ENCODE measurements at places on chromosomes 7 and 10. TPM values are rescaled to one million over a fixed set of nuclear protein-coding genes. Genes with fewer than 3 reads are reported as not detected.
A peak's percentile ranks its signal among the peaks of the same experiment; 100 is the strongest.

Gene AKR1C8
- not detected for total RNA-seq

GRCh38 chr7:26603631-26604030, 260.8 kb downstream of the SKAP2 start:
- no peak for DNase-seq

Gene ZNF853
- 0.35 TPM for total RNA-seq

DNA sequence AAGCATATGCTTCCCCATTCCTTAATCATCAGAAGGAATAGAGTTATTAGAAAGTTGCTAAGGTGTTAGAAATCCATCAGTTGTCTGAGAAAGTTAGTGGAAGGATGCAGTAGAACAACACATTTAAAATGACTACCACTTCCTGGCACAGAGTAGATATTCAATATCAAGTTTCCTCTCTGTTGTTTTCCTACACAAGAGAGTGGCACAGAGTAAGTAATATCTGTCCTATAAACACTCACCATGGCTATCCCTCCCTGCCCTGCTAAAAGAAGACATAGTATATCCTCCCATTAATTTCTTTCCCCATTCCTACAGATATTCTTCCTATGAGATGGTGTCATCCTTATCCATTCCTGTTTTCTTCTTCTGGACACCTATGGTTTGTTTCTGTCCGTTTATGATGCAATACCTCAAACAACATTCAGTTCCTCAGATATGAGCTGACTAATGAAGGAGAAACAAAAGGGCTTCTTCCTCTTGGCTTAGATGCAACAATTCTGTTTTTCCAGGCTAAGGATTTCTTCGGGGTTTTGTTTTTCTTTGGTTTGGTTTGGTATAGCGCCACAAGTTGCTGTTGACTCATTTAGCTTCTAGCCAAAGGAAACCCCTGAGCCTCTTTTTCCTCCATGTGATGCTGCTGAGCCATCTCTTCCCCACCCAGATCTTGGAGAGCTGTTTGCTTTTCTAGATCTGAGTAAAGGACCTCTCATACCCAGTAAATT, 32.9 kb upstream of the BPGM start:
- no peak for DNase-seq

- no peak for DNase-seq
These were observed 66.1 kb downstream of the RBM33 start for GRCh38 chr7:155710530-155710929.

Gene UNCX
- not detected for total RNA-seq

- peak; percentile 45 for DNase-seq
These were observed 44.1 kb downstream of the SFTPD start for GRCh38 chr10:79904671-79905321.

DNA sequence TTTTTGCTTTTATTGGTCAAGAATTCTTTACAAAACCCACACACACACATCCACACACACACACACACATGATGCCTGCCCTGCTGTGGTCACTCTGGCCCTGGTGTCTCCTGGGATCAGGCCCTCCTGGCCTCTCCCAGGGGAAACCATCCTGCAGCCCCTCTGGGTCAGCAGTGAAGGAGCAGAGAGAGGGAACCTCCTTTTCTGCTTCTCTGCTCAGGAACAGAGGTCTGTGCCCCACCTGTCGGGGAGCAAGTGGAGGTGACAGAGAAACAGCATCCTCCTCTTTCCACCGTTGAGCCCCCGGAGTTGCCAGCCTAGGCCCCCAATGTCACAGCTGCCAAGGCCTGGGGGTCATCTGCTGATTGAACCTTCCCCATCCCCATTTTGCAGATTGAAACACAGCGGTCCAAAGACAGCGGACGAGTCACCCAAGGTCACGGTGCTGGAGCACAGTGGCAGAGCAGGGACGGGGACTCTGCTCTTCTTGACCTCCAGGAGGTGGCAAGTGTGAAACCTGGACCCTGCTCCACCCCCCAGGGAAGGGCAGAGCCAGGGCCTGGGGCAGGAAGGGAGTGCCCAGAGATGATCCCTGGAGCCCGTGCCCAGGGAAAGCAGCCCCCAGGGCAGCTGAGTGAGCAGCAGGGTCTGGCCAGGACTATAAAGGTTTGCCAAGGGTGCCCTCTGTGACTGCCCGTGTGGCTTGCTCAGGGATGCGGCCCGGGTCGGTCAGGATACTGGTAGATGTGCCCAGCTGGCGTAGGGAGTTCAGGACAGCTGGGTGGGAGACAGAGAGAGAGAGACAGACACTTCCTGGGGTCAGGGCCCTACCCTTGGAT, 15.0 kb upstream of the TBL2 start:
- DNase-seq: no peak

DNA sequence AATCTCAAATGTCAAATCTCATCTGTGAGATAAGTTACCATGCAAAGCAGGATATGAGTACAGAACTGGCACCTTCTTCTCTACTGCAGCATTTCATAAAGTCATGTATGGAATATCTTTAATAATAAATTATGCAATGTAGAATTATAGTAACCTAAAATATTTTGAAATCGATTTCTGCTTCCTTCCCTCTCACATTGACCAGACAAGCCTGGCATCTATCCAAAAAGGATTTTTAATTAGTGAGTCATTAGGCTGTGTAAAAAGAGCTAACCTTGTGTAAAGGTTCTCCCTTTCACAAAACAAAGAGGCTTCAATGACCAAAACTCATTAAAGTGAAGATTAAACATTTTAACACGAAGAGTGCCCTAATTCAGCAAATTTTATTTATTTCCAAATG, 48.8 kb upstream of the EXOC6 start:
- DNase-seq: no peak

DNA sequence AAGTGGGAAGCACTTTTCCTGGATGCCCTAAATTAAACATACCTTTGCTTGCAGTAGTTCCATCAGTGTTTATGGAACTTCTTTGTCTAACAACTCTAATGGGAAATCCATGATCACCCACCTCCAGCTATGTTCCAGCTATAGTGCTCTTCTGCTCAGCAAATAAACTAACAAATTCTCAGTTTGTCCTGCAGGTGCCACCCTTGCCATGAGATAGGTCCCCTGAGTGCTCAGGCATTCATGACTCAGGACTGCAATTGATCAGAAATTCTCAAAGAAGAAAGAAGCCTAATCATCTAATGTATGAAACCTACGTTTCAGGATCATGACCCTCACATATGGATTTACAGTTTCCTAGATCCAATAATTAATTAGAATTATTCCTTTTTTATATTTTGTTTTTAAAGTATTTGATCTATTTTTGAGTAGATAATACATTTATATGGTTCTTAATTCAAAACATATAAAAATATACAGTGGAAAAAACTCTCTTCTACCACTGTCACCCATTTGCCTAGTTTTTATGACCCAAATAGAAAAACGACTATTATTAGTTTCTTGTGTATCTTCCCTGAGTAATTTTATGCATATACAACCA, 48.7 kb upstream of the DYNC1I1 start:
- DNase-seq: peak; percentile 91

Gene GPRIN2
- not detected for total RNA-seq

DNA sequence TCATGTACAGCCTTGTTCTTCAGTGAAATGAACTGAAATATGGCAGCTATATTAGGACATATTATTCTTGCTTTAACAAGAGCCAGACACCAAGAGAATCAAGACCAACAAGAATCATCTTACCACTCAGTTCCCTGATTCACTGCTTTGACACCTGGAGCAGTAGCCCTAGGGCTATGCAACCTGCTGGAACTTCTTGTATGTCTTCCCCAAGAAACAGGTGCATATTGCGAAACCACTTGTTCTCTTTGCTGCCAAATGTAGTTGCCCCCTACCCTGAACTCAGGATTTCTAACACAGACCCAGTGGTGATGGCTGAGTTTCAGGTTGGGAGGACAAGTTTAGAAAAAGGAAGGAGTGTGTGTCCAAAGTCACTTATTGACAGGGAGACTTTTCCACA, 46.1 kb downstream of the WIPF3 start:
- DNase-seq: no peak

DNA sequence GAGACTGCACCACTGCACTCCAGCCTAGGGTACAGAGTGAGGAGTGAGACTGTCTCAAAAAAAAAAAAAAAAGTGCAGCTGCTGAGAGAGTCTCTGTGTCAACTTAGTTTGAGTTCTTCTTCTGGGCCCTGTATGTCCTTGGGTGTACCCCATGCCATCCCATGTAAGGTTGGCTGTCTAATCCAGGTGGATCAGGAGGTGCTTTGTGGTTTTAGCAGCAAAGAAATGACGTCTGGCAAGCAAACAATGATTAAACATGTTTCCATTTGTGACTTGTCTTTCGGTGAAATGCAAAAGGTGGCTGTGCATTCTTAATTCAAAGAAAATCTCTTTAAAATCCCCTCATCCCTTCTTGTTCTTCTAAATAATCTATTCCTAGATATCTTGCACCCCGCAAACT, 255.9 kb downstream of the ANKRD30A start:
- no peak for DNase-seq

GRCh38 chr7:123616223-123616622, 14.6 kb downstream of the ASB15 start:
- no peak for DNase-seq

DNA sequence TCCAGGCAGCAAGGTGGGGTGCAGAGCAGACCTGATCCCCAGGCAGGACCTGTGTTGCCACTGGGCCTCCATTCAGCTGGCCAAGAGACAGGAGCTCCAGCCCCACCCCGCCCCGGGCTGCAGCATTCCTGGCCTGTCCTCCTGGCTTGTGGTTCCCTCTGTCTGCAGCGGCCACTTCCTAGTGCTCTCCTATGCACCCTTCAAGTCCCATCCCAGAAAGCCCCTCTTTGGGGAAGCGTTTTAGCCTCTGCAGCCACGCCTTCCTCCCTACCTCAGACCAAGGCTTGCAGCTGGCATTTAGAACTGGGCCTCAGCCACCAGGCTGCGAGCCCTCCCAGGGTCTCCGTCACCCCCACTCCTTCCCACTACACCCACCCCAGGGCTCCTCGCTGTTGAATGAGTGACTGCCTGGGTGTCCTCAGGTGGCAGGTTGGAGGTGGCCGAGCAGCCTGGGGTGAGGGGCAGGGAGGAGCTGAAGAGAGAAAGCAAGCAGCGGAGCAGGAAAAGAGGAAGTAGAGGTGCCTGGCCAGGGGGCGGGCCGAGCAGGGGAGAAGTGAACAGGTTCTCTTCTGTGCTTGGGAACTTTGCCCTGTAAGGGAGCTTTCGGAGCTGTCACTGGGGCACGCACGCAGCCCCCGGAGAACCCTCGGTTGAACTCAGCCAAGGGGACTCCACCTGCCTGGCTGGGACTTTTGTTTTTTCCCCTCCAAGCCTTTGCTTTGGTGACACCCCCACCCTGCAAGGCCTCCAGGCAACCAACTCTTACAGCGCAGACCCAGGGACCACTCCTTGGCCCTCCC, 109.1 kb upstream of the TNRC18 start:
- no peak for DNase-seq

GRCh38 chr7:112214268-112214667, 7.8 kb downstream of the ZNF277 start:
- no peak for DNase-seq

GRCh38 chr10:62437696-62438095, 63.5 kb downstream of the ZNF365 start:
- DNase-seq: peak; percentile 70

DNA sequence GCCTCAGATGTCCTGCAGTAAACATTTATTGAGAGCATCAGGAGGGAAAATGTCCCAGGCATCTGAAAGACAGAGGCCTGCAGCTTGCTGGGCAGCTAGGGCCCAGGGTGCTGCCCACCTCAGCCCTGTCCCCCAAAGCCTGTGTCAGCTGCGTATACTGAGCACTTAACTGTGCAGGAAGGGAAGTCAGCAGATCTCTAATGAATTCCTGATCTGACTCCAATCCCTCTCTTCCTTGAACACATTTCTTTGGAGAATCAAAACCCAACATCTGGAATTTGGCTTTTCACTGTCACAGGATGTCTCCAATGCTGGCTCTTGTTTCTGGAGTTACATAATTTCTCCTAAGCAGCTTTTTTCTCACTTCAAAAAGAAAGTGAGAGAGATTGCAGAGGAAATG, 364.7 kb upstream of the NFE2L3 start:
- no peak for DNase-seq

GRCh38 chr10:130493021-130493420, 356.8 kb downstream of the GLRX3 start:
- no peak for DNase-seq

DNA sequence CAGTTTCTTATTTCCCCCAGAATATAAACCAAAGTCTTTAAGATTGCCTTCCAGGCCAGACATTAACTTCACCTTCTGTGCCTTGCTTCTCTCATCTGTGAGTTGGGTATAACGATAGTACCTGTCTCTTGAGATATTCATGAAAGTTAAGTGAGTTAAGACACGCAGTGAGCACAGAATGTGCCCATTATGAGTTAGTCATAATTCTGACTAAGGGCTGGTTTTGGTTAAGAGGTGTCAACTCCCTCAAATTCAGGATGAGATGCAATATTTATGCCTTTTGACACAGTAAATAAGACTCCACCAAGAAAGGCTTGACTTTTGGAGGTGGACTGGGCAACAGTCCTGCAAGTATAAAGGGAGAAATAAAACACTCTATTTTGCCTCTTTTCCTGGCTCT, 528.7 kb upstream of the IGFBP3 start:
- DNase-seq: no peak

Gene EEF1AKMT2
- total RNA-seq: 15.5 TPM

Gene TDRD1
- total RNA-seq: not detected

Gene TMEM140
- total RNA-seq: 18.3 TPM

DNA sequence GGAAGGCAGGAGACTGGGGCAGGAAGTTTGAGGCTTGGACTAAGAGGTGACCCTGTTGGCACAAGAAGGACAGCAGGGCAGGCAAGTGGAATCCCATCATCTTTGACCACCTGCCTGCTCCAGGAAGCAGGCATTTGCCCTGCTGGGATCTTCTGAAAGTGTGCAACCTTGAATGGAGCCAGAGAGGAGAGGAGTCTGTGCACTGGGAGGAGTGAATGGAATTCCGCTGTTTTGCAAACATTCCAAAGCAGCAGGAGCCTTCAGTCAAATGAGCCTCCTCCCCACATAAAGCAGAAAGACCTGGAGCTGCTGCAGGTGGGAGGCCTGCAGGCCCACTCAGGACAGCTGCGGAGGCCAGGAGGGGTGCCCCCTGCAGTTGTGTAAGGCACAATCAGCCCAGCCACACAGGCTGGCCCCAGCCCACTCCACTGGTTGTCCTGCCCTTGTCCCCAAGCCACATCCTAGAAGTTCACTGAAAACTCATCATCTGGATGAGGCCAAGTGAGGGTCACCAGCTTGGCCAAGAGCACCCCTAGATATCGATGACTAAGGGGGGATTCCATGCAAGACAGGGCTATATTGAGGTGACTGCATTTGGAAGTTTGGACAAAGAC, 249.5 kb downstream of the RPS24 start:
- DNase-seq: no peak

DNA sequence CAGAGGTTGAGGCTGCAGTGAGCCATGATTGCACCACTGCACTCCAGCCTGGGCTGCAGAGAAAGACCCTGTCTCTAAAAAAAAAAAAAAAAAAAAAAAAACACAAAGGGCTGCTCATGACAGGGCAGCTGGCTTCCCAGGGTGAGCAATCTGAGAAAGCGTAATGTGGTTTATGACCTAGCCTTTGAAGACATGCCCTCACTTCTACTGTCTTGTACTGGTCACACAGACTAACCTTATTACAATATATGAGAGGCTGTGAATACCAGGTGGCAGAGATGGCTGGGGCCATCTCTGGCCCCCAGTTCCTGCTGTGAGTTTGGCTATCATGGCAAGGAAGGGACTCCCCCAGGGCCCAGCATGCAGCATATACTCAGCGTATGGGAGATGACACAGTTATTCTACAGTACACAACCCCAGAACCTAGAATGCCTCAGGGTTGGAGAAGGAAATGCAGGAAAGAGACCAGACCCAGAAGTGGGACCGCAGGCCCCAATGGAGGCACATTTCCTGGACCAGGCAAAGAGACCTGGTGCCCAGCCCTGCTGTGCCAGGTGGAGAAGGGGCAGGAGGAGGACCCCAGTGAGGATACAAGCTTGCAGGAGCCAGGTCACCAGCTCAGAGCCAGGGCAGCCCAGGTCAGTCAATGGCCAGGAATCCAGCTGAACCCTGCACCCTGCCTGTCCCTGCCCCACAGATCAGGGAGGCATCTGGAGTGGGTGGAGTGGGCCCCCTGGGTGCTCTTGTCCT, 26.3 kb downstream of the NPTX2 start:
- DNase-seq: no peak

Data from SK-MEL-5 (cell line).